ENCODE measurements at places on chromosomes 5 and 9.

DNA sequence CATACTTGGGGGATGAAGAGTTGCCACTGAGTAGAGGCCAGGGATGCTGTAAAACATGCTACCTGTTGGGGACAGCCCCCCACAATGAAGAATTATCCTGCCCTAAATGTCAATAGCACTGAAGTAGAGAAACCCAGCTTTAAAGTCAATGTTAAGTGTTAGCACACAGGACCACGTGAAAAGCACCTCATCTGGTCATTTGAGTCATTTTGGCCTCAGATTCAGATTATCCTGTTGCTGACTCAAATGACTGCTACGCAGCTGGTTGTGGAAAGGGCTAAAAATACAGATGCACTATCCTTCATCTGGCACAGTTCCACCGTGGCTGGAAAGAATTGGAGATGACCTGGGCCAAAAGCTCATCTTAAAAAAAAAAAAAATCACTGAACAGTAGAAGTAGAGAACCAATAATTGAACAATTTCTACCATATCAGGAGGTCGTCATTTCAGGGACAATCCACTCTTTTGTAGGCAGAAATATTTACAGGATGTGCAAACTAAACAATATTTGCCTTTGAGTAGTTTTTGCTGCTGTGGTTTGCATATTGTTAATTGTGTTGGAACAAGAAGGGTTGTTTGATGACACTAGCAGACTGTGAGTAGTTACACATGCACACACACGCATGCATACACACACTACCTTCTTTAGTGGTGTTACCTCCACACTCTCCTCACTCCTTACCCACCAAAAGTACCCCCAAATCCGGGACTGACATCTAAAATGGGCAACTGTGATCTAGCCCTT, 195.3 kb upstream of the KLF9 start:
- peak; percentile 95 for DNase-seq

GRCh38 chr9:8365466-8366160, 566.0 kb upstream of the DMAC1 start:
- no peak for DNase-seq

- no peak for DNase-seq
Measured at GRCh38 chr5:172779691-172780341, 8.8 kb upstream of the DUSP1 start.

DNA sequence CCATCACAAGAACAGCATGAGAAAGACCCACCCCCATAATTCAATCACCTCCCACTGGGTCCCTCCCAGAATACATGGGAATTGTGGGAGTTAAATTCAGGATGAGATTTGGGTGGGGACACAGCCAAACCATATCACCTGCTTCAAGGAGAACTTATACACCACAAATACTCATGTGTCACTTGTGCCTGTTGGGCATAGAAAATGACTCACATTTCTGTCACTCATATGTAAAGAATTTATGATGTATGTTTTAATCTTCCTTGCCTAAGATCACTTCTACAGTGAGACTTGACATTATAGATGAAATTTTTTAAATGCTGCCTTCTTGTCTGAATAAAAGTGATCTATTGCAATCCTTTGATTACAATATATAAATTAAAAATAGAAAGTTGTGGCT, 23.0 kb upstream of the PRDM6 start:
- no peak for DNase-seq

- no peak for DNase-seq
Measured at GRCh38 chr5:170416526-170416925, 27.4 kb upstream of the KCNMB1 start.

DNA sequence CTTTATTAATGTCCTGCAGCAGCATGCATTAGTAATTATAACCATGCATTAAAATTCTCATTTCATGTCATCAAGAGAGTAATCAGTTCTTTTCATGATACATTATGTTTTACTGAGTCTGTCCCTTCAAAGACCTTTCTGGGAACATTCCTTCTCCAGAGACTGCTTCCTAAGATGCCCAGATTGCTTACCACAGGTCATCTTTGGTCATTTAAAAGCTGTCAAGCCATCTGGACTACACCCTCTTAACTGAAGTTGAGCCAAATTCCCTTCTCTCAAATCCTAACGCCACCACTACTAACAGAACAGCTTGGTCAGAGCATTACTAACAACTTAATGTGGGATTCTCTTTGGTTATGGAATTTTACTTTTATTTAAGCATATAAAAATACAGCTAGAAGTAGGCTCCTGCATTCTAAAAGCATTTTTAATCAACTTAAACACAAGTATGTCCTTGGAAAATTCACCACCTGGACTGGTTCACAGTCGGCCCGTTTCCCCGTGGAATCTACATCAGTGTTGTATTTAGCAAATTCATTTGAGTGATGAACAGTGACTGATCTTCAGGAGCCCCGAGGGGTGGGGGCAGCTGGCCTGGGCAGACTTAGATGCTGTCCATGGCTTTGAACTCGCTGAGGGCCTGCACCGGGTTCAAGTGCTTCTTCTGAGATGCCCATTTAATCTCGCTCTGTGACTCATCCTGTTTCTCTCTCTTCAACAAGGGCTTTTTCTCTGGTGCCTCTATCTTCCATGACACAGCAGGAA, 92.8 kb upstream of the CCDC112 start:
- DNase-seq, result no peak

GRCh38 chr5:89179731-89180130, 296.7 kb upstream of the MEF2C start:
- DNase-seq, result peak; percentile 60

DNA sequence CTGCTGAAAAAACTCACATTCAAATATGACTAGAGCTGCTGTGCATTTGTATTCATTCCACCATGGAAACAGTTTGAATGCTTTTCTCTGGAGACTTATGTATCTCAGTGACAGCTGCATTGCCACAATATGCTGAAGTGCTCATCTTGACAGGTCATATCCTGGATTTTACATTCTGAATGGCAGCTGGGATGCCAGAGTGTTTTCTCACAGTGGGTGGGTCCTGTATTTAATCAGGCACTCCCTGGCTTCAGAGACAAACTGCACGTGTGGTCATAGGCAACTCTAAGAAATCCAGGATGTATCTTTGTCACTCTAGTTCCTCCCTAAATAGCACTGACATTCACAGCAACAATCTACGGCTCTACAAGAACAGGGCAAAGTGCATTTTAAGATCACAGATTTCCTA, 75.6 kb downstream of the ST8SIA4 start:
- DNase-seq, result peak; percentile 88

DNA sequence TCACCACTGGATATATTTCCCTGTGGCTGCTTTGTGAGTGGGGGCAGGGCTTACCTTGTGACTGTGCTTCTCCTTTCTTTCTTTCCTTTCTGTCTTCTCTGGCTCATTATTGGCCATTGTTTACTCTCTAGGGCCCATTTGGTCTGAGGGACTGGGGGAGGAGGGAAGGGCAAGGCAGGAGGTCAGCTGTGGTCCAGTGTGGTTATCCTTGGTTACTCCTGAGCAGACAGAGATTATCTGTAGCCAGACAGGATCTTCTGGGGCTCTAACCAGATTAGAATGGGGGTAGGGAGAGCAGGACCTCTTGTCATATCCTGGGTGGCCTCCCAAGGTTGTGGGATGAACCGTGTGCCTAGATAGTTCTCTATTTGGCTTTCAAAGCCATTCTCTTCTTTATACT, 71.2 kb downstream of the ANKRD55 start:
- DNase-seq, result no peak

- no peak for DNase-seq
Measured at GRCh38 chr9:69585571-69585970, 86.6 kb downstream of the APBA1 start.

- DNase-seq, result no peak
Measured at GRCh38 chr5:78541086-78541654, 107.4 kb downstream of the LHFPL2 start.

GRCh38 chr5:113053511-113053995, 77.0 kb downstream of the DCP2 start:
- DNase-seq, result no peak

GRCh38 chr5:158928404-158928803, 171.3 kb downstream of the EBF1 start:
- no peak for DNase-seq

- DNase-seq, result no peak
Measured at GRCh38 chr5:98275980-98276379, 497.5 kb upstream of the RGMB start.

GRCh38 chr5:135208555-135208902, 174.5 kb upstream of the PITX1 start:
- no peak for DNase-seq

GRCh38 chr5:117776977-117777376, 1202.4 kb upstream of the SEMA6A start:
- DNase-seq, result no peak

DNA sequence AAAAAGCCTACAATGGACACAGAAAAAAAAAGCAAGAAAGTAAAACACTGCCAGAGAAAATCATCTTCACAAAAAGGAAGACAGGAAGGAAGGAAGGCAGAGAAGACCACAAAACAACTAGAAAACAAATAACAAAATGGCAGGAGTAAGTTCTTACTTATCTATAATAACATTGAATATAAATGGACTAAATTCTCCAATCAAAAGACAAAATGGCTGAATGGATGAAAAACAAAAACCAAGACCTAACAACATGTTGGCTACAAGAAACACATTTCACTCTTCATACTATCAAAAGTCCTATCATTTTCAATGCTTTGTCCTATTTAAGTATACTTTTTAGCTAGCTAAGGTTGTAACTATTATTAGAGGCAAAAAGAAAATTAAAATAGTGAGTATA, 36.9 kb upstream of the HMGCR start:
- DNase-seq, result no peak

DNA sequence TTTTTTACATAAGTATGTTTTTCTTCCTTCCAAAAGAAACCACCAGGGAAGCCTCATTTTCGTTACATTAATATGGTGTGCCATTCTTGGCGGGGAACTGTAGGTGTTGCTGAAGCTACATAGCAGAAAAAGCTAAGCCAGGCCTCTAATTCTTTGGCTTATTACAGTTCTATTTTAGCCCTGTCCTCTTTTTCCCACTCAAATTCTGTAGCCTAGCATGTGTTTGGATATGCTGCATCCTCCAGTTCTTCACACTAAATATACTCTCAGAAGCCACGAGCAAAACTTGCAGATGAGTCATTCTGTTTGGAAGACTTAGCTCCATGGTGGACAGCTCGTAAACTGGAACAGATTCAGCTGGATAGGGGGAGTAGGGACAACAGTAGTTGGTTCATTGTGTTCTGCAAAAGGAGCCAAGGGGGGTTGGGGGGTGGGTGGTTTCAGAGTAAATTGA, 369.4 kb downstream of the TMEM161B start:
- DNase-seq, result peak; percentile 56

DNA sequence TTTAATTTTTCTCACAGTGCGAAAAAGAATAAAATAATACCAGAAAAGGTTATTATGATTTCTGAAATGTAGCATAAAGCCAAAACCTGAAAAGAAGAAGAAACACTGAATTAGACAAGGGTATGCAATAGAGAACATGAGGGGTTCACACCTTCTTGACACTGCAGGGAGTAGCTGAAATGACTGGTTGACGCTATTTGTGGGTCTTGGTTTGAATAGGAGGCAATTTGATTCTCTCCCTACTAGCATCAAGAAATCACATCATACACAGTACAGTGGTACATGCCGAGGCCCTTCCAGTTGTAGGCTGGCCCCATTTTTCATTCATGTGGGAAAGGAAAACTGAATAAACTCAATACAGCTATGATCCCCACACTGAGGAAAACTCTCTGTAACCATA, 68.6 kb downstream of the NR3C1 start:
- no peak for DNase-seq

GRCh38 chr5:159207686-159208513, 1.5 kb downstream of the RNF145 start:
- DNase-seq, result peak; percentile 89

- peak; percentile 5 for DNase-seq
Measured at GRCh38 chr9:92048924-92049625, 66.1 kb downstream of the SPTLC1 start.

DNA sequence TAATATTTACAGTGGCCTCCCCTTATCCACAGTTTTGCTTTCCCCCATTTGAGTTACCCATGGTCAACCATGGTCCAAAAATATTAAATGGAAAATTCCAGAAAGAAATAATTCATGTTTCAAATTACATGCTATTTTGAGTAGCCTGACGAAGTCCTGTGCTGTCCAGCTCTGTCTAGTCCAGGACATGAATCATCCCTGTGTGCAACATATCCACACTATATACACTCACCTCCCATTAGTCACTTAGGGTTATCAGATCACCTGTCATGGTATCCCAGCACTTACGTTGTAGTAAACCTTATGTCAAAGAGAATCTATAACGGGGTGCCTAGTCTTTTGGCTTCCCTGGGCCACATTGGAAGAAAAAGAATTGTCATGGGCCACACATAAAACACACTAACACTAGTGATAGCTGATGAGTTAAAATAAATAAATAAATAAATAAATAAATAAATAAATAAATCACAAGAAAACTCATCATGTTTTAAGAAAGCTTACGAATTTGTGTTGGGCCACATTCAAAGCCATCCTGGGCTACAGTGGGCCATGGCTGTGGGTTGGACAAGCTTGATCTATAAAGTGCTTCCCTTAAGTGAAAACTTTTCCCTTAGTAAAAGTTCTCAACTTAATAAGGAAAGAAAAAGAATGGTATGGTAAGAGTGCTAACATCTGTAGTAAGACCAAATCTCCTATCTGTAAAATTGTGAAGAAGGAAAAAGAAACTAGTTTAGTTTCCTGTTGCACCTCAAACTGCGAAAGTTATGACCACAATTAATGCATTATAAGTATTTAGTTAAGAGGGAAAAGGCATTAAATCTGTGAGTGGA, 15.9 kb upstream of the OMD start:
- peak; percentile 51 for DNase-seq

DNA sequence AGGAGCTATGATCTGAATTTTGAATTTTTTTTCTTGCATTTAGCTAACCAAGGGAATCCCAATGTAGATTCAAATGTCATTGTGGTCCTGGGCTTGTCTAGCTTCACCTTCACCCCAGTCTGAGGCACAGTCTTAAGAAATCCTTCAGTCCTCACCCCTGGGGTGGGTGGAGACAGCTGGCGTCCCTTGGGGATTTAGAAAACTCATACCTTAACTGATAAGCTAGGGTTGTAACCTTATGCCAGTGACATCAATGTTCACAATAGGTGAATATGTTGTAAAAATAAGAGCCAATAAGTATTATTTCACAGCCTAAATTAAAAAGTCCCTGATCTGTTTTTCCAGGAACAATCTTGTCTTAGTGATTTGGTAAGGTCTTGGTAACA, 4.6 kb downstream of the ISOC1 start:
- peak; percentile 47 for DNase-seq

DNA sequence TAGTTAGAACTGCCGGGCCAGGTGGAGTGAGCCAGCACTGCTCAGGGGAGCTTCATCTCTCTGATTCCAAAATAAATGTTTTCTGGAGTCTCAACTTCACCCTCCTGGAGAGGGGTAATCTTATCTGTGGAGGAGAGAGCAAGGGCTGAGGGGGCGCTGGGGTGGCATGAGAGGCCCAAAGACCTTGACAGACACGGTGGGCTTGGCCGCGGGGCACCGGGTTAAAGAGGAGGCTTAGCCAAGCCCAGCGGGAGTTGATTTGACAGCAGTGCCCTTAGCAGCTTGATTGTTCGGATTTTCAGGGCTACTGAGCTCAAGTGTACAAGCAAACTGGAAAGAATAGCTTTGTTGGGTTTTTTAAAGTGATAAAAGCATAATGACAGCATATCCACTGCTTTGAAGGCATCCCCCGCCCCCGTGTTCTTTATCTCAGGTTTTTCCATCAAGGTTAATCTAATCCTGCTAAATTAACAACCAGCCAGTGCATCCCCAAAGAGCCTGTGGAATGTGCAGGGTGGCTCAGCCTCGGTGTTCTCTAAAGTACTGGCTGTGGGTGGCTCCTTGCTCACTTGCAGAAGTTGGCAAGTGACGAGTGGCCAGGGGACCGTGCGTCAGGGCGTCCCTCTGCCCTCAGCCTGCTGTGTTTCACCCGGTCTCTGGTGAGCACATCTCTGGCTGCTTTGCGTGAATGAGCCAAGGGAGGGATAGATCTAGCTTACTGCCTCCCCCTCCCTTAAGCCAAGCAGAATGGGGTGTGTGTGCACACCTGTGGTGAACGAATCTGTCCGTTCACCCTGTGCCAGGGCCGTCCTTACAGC, 5.5 kb downstream of the QRFP start:
- no peak for DNase-seq

Measured in muscle of leg (tissue), 16 donors.